ENCODE measurements at places on chromosomes 5 and 9.

GRCh38 chr5:22341406-22341805 is 511.7 kb downstream of the CDH12 start:
- DNase-seq = no peak

DNA sequence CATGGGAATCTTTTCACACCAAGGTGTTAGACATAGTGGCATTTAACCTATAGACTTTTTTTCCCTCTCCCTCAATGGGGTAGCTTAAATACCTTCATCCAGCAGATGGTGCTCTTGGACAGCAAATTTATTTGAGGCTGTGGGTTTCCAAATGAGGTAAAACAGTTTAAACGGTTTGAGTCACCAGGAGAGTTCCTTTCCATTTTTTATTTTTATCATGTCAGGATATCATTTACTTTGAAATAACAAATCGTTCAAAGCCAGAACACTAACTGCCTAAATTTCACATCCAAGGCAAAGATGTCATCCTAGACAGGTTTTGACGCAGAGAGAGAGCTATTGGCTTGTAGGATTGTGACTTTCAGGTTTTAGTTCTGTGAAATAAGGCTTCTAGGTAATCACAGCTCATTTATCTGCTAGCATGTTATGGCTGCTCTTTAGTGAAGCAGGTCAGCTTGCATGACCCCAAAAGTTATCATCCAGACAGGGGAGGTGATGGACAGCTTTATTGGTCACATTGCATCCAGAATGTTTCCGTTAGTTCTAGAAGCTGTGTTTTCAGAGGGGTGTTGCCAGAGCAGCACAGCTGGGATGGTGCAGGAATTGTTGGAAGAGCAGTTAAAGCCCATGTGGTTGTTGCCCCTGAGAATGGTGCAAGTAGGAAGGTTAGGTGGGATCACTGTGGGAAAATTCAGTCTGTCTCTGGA is 69.8 kb downstream of the KDM4C start:
- no peak for DNase-seq

DNA sequence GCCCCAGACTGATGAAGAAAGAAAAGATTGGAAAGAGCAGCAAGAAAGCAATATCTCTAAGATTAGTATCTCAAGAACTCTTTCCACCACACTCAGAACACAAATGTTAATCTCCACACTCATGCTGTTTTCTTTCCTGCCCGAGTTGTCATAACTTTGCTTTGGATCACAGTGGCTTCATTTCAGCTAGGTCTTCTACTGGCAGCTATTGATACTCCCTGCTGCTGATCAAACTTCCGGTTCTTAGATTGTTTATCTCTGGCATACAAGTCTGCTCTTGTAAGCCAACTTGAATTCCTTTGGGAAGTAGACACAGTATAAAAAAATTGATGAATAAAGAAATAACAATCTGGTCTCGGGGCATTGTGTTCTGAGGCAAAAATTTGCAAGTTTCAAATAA is 77.7 kb upstream of the SPEF2 start:
- no peak for DNase-seq

DNA sequence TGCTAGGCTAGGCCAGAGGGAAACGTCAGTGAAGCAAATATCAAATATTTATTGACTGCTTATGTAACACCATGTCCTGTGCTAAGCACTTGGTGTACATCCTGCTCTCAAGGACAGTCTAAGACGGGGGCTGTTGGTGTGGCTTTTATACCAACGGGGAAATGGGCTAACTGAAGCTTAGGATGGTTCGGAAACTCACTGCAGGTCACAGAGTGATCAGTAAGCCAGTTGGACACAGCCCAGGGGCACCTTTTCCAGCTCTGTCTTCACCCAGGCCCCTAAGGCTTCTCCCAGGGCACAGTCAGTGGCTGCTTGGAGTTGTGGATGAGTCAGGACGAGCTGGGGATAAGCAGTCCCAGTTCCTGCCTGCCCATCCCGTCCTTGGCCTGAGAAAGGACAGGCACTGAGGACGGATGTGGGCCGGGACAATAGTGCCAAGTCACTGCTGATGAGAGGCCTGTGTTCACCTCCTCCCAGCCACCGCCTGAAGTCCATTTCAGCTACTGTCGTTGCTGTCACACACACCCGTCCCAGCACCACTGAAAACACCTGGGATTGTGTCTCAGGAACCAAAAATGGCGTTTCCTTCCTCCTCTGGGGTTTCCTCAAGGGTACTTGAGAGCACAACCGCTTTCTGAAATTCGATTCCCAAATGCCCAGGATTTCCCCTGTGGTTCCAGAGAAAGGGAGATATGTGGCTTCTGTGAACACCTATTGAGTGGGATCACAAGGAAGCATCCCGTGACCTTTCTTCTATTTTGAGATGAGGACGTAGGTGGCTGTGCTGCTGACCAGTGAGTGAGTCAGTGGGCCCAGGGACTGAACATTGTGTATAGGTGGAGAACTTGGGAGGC is 17.5 kb upstream of the SPRY4 start:
- no peak for DNase-seq

DNA sequence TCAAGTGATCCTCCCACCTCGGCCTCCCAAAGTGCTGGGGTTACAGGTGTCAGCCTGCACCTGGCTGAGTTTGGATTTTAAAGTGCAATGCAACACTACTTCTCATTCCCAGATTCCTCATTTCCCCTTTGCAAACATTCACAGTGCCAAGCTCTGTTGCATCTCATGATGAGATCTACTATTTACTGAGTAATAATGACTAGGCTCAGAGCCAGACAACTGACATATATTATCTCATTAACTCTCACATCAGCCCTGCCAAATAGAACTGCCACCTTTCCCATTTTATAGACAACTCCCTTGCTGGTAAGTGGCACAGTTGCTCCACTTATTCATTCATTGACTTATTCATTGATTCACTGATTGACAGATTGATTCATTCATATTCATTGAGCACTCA is 7.0 kb downstream of the PDE6A start:
- no peak for DNase-seq

GRCh38 chr5:35202319-35203111 is 27.8 kb downstream of the PRLR start:
- no peak for DNase-seq

- no peak for DNase-seq
These were observed 530 bp downstream of the TMEFF1 start for GRCh38 chr9:100473276-100474081.

GRCh38 chr5:16507716-16508115 is 42.1 kb upstream of the ZNF622 start:
- no peak for DNase-seq

GRCh38 chr5:116520771-116521170 is 53.9 kb downstream of the SEMA6A start:
- DNase-seq = no peak

- DNase-seq = no peak
These were observed 72.0 kb downstream of the SEMA6A start for GRCh38 chr5:116502616-116503015.

DNA sequence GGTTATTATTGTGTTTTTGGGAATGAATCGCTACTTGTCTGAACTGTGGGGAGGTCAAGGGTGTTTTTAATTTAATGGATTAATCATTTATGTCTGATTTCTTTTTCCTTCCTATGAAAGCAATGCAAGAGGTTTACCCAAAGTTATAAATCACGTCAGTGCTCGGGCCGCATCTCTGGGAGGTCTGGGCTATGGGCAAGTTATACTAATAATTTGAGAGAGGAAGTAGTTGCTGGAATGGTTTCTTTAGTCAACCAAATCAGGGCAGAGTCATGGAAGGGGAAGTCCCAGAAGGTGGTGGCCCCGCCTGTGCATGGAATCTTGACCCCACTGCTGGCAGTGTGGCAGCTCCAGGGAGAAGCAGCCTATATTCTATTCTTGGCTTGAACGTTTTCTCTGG is 180.2 kb downstream of the HSPA4 start:
- DNase-seq = no peak

DNA sequence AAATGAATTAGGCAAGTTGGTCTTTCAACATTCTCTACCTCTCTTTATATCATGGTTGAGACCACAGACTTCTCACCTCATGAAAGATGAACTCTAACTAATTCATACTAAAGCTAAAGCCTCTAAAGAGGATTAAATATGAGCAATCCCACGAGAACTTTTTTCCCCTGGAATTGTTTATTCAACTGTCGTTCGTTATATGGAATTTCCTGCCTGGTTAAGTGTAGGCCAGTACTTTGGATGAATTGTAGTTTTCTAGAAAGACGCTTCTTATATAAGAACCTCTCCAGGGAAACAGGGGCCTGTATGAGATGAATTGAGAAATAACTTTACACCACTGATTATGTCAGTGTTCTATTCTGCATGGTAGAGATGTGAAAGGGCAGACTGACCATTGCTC is 42.9 kb downstream of the PDCD1LG2 start:
- DNase-seq = no peak

GRCh38 chr9:86072394-86072877 is 26.9 kb downstream of the GOLM1 start:
- no peak for DNase-seq

DNA sequence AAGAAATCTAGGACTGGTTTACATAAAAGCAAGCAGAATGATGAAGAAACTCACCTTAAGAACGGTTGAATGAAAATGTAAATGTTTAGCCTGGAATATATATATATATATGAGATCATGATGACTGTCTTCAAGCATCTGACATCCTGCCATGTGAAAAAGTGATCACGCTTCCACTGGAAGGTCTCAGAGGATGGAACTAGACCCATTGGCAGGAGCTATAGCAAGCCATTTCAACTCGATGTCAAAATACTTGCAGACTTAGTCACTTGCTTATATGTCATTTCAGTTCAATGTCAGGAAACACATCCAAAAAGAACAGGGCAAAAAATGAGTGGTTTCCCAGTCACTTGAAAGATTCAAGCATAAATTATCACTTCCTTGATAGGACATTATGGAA is 22.2 kb upstream of the TMEM161B start:
- no peak for DNase-seq

- DNase-seq = no peak
These were observed 24.7 kb downstream of the BTF3 start for GRCh38 chr5:73522989-73523388.

DNA sequence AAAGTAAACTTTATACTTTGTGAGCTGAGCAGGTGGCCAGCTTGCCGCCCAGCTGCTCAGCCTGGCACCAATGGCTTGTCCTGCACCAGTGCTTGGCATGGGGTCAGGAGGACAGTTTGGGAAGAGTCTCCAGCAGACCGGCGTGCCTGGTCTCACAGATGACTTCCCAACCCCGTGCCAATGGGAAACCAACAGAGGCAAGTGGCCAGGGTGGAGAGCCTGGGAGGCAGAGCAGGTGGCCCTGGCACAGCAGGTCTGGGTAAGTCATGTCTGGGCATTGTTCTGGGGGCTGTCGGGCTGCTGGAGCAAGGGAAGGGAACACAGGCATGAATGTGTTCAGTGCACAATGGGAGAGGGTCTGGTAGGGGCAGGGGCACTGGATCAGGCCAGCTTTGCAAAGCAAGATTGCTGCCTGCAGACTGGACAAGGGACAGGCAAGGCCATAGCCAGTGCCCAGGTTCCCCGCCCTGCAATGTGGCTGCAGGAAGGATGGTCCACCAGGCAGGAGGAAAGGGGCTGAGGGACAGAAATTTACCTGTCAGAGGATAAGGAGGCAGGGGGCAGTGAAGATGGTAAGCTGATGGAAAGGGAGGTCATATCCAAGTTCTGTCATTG is 76.2 kb upstream of the ALDH1B1 start:
- no peak for DNase-seq

DNA sequence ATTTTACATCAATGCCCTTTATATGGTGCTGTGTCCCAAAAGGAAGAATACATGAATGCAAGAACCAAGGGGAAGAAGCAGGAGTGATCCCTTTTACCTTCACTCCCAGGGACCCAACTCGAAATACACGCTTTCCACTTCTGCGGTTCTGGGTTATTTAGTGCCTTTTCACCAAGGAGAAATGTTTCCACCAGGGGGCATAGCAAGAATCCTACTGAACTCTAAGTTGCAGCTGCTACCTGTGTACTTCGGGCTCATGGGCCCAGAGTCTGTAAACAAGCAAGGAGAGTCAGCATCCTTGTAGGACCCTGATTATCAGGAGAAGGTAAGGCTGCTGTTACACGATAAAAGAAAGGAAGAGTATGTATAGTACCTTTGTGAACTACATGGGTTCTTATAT is 45.7 kb downstream of the DPYSL3 start:
- no peak for DNase-seq

GRCh38 chr9:92140074-92140753 is 25.0 kb upstream of the SPTLC1 start:
- DNase-seq = peak; percentile 50

- no peak for DNase-seq
These were observed 584.7 kb downstream of the EBF1 start for GRCh38 chr5:158514986-158515359.

- DNase-seq = no peak
These were observed 39.7 kb downstream of the RAPGEF6 start for GRCh38 chr5:131595088-131596033.

DNA sequence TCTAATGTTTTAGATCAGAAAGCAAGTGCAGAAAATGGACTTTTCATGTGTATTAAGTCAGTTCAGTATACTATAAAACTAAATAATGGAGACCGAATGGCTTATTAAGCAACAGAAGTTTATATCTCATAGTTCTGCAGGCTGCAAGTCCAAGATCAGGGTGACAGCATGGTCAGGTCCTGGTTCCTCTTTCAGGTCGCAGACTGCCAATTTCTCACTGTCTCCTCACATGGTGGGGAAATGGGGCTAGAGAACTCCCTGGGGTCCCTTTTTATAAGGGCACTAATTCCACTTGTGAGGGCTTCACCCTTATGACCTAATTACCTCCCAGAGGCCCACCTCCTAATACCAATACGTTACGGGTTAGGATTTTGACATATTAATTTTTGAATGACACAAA is 48.7 kb downstream of the RICTOR start:
- DNase-seq = no peak

- DNase-seq = no peak
These were observed 355.3 kb downstream of the NR2F1-AS1 start for GRCh38 chr5:93225748-93226147.

DNA sequence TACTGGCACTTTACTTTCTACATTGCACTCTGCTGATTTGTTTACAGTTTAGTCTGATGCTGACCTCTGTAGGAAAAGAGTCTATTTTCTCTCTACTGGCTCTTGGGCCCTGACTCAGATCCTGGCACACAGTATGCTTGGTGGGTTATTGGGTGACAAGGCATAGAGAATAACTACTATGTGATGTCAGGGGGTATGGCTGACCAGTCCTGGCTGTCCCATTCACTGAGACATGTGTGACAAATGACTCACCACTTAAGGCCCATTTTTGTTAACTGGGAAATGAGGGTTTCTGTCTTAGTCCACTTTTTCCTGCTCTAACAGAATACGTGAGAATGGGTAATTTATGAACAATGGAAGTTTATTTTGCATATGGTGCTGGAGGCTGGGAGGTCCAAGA is 66.4 kb downstream of the DAPK1 start:
- DNase-seq = no peak

DNA sequence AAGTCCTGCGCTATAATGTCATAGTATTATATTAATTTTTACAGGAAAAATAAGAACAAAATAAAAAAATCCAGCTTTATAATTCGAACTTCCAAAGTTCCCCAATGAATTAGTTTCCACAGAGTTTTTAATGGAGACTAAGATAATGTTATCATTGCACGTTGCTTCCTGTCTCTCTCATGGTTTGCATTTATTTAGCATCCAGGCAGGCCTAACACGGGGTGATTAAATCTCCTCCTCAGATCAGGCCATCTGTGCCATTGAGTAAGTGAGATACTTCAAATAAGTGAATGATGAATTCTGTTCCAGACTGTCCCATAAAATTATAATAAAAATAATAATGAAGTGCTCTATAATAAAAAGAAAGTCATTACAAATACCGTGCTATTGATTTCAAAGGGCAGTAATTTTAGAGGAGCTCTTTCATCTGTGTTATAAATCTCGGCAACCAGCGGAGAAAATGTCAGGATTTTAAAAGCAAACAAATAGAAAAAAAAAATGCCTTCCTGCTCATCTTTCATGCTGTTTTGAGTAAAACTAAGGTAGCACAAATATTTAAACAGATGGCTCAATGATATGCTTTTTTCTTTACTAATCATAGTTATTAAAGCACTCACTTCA is 570.6 kb upstream of the ZNF608 start:
- no peak for DNase-seq
